ENCODE measurements at places on chromosomes 7 and 10.
A peak's percentile ranks its signal among the peaks of the same experiment; 100 is the strongest.

DNA sequence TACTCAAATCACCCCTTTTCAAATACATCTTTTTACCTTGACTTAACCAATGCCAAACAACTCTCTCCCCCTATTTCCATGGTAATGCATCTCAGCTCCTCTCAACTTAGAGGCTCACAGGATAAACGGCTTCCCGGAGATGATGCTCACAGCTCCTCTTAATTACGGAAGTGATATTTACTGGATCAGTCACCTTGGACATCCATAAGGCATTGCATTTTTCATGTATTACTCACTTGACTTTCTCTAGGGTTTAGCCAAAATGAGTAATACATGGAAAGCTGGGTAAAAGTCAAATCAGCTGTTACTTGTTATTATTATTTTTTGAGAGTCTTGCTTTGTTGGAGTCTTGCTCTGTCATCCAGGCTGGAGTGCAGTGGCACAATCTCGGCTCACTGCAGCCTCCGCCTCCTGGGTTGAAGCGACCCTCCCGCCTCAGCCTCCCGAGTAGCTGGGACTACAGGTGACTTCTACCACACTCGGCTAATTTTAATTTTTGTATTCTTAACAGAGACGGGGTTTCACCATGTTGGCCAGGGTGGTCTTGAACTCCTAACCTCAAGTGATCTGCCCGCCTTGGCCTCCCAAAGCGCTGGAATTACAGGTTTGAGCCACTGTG is 73.3 kb upstream of the RHEB start:
- no peak for DNase-seq

GRCh38 chr10:32151871-32152270 is 95.6 kb upstream of the KIF5B start:
- DNase-seq, result no peak

GRCh38 chr7:26553582-26553981 is 261.9 kb downstream of the SNX10 start:
- DNase-seq, result no peak

- peak; percentile 44 for DNase-seq
Measured at GRCh38 chr7:65239707-65240352, 133.8 kb upstream of the ZNF92 start.

DNA sequence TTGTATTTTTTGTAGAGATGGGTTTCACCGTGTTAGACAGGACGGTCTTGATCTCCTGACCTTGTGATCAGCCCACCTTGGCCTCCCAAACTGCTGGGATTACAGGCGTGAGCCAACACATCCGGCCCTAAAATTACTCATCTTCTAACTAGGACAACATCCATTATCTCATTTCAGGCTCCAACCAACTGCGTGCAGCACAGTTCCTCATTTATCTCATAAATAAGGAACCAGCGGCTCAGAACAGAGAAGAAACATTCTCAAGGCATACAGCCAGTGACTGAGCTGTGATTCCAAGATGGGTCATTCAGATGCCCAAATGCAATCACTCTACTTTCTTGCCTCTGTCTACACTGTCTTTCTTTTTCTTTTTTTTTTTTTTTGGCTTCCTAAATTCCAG is 356.1 kb downstream of the ELMO1 start:
- DNase-seq, result no peak

DNA sequence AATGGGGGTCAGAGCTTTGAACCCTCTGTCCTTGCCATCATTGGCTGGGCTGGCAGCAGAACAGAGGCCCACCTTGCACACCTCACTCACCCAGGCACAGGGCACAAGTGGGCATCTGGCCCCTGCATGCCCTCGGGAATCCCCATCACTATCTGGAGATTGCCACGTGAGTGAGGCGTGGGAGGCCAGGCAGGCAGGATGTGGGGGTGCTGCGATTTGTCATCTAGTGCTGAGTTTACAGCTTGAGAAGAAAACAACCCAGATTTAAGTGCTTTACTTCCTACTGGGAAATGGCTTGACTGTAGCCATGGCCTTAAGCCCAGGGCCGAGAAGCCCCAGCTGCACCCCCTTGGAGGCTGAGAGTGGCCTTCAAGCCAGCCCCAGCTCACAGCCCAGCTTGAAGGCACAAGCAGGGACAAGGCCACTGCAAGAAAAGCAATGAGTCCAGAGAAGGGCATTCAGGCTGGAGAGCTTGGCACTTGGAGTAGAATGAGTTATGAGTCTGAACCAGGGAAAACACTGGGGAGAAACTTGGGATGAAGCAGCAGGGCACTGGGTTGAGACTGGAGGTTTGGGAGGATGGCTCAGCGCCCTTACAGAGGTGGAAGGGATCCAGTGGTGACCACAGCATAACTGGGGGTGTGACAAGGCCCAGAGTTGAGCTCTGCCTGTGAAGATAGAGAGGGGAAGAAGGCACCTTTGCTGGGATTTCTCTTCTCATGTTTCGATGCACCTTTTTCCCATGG is 123.0 kb downstream of the CXCL12 start:
- DNase-seq, result no peak

DNA sequence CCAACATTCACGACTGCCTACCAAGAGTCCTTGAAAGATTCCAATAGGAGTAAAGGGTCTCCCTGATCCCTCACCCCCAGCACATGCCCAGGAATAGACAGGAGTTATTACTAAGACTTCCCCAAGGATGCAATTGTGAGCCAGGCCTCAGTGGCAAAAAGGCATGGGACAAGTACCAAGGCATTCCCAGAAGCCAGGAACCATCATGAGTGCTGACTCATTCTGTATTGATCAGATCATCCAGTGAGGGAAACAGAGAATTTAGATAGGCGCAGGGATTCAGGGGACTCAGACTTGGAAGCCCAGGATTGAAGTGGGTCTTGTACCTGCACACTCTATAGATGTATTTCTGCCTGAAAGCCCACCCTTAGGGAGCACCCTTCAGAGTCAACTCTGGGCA is 21.2 kb downstream of the MBL2 start:
- DNase-seq, result no peak

DNA sequence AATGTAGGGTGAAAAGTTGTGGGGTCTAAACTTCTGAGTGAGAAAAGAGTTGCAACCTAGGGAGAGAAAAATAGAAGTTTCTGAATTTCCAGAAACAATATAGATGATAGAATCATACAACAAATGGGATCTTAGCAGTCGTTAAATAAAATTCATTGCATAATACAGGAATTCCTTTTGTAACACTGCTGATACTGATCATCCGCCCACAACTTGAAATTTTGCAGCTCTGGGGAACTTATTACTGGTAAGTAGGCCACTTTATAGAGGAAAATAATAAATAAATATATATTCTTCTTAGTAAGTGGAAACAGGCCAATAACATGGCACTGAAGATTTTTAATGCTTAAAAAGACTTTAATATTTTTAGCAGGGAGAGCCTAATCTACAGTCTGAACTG is 81.9 kb upstream of the SMIM30 start:
- DNase-seq, result no peak

- peak; percentile 95 for DNase-seq
Measured at GRCh38 chr7:138460176-138460648, at the start of gene TRIM24. TRIM24 (plus strand) TSS chr7:138460259; CDS start chr7:138460549, 290 bp downstream.

- no peak for DNase-seq
Measured at GRCh38 chr7:129951226-129952085, 1.3 kb downstream of the UBE2H start.

All from HuH-7.5 (cell line).